ENCODE measurements at places on chromosomes 7 and 10.

GRCh38 chr7:116910383-116910782, 42.9 kb upstream of the ST7 start:
- DNase-seq = no peak

GRCh38 chr10:110361800-110362456, 57.2 kb upstream of the SMNDC1 start:
- DNase-seq = no peak

GRCh38 chr10:86103391-86104101, 263.0 kb downstream of the GRID1 start:
- DNase-seq = peak; percentile 57

DNA sequence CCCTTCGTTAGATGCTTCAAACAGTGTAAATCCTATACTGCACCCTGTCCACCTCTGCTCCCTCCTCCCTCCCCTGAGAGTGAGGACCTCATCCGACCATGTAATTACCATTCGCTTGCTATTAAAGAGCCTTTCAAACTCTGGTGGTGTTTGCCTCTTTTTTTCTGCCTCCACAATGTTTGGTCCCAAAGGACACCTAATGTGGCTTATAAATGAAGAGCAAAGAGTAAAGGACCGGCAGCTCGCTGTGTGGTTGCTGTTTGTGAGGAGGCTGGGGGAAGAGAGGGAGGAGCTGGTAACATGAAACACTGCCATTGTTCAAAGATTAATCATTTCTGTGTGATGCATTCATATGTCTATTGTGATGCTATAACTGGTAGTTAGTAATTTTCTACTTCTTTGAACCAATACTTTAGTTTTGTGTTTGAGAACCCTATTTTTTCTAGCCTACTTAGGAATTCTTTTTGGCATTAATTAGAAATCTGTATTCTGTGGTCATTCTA, 27.9 kb downstream of the MTURN start:
- DNase-seq = no peak
